ENCODE measurements at places on chromosomes 13 and 19. TPM values are rescaled to one million over a fixed set of nuclear protein-coding genes. Genes with fewer than 3 reads are reported as not detected.

- no peak for DNase-seq
These were observed 36.0 kb upstream of the KPNA3 start for GRCh38 chr13:49828453-49828852.

- no peak for DNase-seq
These were observed 74.7 kb downstream of the SPACA7 start for GRCh38 chr13:112450904-112451240.

- DNase-seq, result no peak
These were observed 155.6 kb downstream of the TM9SF2 start for GRCh38 chr13:99656844-99657381.

GRCh38 chr19:16885166-16885565 lies 3.6 kb upstream of the F2RL3 start:
- DNase-seq, result no peak

GRCh38 chr13:43864921-43865320 lies 14.6 kb downstream of the CCDC122 start:
- DNase-seq, result no peak

DNA sequence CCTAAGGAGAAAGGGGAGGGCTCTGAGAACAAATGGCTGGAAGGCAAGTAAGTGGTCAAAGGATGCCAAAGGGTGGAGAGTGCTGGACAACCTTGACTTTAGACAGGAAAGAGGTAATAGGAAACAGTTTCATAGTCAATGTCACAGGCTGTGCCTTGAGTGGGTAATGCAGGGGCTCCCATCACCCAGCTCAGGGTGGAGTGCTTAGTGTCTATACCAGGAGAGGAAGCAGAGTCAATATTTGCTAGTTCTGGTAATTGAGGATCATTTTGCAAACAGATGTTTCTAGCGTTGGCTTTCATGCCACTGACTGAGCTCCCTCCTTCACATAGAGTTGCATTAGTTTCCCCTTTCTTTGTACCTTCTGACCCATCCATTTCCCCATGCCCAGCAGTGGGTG lies 64.6 kb upstream of the KL start:
- no peak for DNase-seq

DNA sequence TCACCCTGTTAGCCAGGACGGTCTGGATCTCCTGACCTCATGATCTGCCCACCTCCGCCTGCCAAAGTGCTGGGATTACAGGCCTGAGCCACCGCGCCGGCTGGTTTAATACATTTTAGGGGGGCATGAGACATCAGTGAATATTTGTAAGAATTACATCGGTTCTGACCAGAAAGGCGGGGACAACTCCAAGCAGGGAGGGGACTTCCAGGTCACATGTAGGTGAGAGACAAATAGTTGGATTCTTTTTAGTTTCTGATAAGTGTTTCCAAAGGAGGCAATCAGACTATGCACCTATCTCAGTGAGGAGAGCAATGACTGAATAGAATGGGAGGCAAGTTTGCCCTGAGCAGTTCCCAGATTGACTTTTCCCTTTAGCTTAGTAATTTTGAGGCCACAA lies 3.7 kb upstream of the ZNF552 start:
- no peak for DNase-seq

DNA sequence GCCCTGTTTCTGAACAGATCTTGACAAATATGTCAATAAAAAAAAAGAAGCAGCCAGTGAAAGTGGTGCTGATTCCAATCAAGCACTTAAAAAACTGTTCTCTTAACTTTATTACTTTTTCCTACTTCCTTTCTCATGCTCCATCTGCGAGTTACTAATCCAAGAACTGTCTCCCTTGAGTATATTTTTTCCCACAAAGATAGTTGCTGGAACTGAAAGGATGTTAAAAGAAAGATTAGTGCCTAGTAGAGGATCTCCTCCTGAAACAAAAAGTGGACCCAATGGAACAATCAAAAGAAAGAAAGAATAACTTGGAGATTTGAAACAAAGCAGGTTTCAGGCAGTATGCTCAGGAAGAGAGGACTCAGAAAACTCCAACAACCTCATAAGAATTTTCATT lies 1034.8 kb downstream of the PCDH17 start:
- DNase-seq, result no peak

DNA sequence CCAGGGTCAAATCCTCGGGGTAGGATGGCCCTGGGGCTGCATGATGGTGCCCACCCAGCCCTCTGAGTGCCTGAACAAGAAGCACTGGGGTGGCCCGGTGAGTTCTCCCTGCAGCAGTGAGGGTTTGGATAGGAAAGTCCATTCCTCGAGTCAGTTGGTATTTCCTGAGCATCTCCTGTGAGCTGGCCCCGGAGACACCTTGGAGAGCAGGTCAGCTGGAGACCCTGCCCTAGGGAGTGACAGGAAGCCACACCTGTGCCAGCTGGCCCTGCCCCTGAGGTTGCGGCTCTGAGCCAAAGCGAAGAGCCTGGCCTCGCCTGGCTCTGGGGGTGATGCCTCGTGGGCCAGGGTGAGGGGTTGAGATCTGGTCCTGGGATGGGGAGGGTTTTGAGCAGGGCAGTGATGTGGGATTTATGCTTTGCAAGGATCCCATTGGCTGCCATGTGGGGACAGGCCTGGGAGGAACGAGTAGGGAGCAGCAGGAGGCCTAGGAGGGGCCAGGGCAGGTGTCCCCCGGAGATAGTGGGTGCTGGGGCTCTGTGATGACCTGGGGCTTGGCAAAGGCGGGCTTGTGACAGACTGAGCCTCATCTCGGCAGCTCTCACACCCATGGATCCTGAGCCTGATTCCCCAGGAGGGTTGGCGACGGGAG lies 16.0 kb downstream of the CRTC1 start:
- no peak for DNase-seq

DNA sequence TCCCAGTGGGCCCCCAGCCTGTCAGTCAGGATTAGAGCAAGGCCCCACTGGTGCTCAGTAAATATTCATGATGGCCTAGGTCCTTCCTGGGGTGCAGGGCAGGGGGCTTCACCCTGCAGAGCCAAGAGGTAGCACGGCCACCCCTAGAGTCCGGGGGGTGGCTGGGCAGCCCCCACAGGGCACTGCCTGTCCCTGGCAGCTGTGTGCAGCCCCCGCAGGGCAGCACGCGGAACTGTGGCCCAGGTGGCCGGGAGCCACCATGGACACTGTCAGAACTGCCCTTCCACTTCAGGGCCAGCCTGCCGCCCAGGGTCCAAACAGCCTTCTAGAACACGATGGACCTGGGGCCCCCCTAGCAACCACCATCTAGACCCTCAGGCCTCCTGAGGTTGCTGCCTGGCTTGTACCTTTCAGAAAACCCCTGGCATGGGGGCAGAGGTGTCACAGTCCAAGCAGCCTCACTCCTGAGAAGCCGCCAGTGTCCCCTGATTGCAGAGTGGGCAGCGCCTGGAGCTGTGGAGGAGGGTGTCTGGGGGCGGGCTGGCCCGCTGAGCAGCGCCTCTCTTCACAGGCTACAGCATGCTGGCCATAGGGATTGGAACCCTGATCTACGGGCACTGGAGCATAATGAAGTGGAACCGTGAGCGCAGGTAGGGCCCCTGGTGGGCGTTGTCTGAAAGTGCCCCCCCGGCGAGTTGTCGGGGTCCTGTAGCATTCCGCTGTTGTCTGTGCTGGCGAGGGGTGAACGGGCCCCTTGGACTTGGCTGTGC lies 2.9 kb upstream of the YJEFN3 start:
- DNase-seq, result no peak

- DNase-seq, result no peak
These were observed 1020.5 kb upstream of the SLC10A2 start for GRCh38 chr13:104086759-104087158.

GRCh38 chr19:2461751-2462634 lies 5.2 kb upstream of the LMNB2 start:
- peak; percentile 75 for DNase-seq

DNA sequence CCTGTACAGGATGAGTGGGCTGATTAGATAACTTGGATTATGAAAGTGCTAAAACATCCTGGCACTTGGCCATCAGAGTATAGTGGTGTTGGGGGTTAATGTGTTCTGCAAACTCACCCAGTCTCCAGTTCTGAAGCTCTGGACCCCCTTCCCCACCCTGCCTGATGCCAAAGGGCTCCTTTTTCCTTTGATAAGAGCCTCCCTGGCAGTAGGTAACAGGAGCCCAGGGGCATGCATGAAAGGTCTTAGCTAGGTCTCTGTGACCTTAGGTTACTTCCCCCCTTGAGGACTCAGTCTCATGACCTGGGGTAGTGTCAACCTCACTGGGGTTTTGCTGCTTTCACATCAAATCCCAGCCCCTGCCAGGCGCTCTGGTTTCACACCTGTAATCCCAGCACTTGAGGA lies 2.5 kb downstream of the RPS28 start:
- DNase-seq, result no peak

DNA sequence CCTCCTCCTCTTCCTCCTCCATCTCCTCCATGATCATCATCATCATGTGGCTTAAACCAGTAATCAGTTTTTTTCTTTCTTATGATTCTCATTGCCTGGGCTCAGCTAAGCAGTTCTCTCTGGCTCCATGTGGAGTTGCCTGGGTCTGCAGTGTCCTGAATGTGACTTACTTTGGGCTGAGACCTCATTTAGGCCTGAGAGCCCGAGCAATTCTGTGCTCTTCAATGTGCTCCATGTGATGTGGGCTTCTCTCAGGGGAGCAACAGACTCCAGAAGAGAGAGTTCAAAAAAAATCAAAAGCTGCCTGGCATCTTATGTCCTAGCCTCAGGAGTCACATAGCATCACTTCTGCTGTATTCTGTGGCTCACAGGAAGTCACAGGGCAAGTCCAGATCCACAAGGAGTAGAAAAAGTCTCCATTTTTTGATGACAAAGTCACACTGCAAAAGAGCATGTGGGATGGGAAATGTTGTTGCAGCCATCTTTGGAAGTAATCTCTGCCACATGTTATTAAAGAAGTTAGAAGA lies 128.7 kb downstream of the MAB21L1 start:
- DNase-seq, result no peak

GRCh38 chr19:31553112-31553845 lies 204.0 kb upstream of the TSHZ3 start:
- DNase-seq, result no peak

DNA sequence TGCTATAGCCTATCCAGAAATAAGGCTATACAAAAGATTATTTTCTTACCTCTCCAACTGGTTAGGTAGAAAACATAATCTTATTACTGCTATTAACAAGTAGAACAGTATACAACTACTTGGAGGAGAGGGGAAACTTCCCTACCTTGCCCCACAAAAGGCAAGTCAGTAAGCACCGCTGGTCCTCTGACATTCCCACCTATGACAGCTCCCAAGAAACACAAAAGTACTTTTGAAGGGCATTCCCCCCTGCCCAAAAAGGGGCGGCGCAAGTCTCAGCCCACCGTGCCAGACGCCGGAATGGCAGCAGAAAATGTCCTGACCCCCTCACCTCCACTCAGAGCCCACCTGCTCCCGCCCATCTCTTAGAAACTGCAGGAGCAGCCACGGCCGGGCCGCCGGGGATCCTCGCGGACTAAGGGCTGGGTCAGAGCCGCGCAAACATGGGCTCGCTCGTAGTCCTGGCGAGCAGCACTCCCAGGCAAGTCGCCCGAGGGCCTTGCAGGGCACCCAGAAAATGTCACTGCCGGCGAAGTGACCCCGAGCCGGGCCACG lies 437 bp downstream of the SUCLA2 start:
- peak; percentile 15 for DNase-seq

- DNase-seq, result no peak
These were observed 80.6 kb downstream of the SIPA1L3 start for GRCh38 chr19:37987356-37988332.

Gene CDX2
- total RNA-seq, result not detected

Gene IGFL2
- not detected for total RNA-seq

Data from Caki2 (cell line).